A549 treated with dexamethasone at 1 μM for 4 hours (cell line): ENCODE measurements at places on chromosomes 6 and 20. TPM values are rescaled to one million over a fixed set of nuclear protein-coding genes. Genes with fewer than 3 reads are reported as not detected.

Gene IMPG1
- not detected in 5 replicates for total RNA-seq

Gene MOCS3
- 5.9 to 6.5 TPM (median 6.4 TPM) in 5 replicates for total RNA-seq

Gene MYH7B
- 0.03 to 0.18 TPM (median 0.16 TPM) in 5 replicates for total RNA-seq

Gene FRK
- 1.1 to 2.0 TPM (median 1.6 TPM) in 5 replicates for total RNA-seq

Gene HDGFL1
- not detected in 5 replicates for total RNA-seq

Gene CRISP3
- not detected in 5 replicates for total RNA-seq

Gene ZFP57
- total RNA-seq = not detected in 5 replicates

Gene ZBTB12
- total RNA-seq = 2.9 to 4.4 TPM (median 3.9 TPM) in 5 replicates
